ENCODE measurements at places on chromosomes 1 and 21. TPM values are rescaled to one million over a fixed set of nuclear protein-coding genes. Genes with fewer than 3 reads are reported as not detected.

GRCh38 chr1:180586671-180587155, 27.9 kb downstream of the OVAAL start:
- no peak for DNase-seq

GRCh38 chr1:93846206-93846991, 32.6 kb downstream of the DNTTIP2 start:
- DNase-seq, result no peak

- no peak for DNase-seq
Measured at GRCh38 chr1:82800721-82801120, 1000.0 kb downstream of the ADGRL2 start.

DNA sequence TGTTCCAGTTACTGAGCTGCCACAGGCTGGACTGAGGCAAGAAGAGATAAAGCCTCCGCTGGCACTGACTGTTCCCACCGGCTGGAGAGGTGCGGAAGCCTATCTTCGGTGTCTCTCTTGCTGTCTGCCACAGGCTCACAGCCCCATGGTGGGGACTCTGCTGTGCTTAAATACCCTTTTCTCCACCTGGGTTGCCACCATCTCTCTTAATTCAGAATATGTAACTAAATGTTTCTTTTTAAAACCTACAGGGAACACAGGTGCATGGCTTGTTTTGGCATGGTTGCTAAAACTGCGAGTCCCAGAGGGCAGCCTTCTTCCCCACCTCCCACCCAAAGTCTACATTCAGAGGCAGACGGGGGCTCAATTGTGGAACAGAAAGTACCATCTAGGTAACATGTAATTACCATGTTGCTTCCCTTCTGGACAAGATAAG, 8.1 kb upstream of the LBR start:
- no peak for DNase-seq

DNA sequence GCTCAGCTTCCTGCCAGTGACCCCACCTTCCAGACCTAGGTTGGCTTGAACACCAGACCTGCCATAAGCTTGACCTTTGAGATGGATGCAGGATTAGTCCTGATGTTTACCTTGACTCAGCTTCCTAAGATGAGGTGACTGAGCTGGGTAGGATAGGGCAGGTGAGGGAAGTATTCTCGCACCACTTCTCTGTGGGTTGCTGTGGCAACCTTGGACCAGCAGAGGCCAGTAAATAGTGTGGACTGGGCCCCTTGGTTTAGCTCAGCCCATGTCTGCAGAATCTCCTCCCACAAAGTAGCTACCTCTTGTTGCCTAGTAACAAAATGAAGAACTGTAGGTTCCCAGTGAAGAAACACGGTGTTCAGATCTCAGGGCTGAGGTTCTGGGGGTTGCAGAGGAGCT, 8.4 kb downstream of the RPS6KA1 start:
- DNase-seq, result no peak

- DNase-seq, result no peak
Measured at GRCh38 chr1:177975588-177976495, 6.0 kb upstream of the SEC16B start.

DNA sequence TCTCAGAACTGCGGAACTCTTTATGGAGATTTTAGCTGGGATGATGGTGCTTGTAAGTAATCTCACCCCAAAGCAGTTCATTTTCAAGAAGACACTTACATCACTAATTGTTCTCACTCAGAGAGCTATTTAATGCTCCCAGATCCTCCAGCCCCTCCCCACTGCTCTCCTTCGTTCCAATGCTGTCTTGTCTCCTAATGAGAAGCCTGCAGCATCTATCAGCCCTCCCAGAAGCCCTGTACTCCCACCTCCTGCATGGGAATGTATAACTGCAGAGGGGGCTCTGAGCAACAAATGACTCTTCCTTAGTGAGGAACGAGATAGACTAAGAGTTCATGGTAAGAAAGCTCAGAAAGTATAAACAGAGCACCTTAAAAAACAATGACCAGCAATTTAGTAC, 377.4 kb upstream of the RUNX1 start:
- no peak for DNase-seq

The OR2T35 gene
- total RNA-seq, result not detected

Measured in pulmonary artery endothelial cell (primary cell).